ENCODE measurements at places on chromosomes 11 and 22.

- DNase-seq, result no peak
Measured at GRCh38 chr11:71433648-71434450, 14.3 kb downstream of the DHCR7 start.

GRCh38 chr11:68216171-68216938, 3.3 kb upstream of the KMT5B start:
- no peak for DNase-seq

DNA sequence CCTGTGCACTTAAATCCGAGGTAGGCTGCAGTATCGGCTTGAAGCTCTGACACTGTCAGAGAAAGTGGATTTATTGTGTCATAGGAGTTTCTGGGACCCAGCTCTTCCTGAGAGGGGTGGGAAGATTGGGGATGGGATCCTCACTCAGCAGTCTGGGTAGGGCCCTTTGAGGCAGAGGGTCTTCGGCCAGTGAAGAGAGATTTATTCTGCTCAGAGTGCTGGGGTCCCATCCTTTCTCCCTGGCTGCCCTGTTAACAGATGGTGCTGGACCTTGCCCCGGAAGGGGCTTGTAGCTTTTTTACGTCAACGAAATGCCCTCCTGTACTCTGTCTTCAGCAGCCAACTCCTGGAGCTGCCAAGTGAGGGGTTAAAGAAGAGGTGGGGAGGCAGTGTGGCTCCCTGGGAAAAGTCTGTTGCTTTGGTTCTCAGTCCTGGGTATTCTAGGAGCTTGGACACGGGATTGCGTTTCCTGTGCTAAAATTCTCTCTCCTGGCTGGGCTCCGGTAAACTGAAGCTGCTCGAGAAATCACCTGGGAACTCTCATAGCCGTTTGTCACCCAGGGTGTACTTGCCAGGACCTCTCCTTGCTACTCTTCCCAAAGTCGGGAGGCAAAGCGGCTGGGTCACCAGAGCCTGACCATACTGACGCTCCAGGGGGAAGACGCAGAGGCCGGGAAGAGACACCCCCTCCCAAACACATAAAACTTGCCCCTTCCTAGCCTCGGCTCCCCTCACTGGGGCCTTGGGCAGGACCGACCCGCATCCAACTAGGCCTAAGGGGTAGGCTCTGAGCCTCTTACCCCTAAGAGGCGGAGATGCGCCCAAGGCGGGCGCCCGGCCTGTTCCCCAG, 806 bp upstream of the SMDT1 start:
- no peak for DNase-seq

GRCh38 chr11:68441466-68442230, 18.9 kb upstream of the PPP6R3 start:
- DNase-seq, result peak; percentile 6

GRCh38 chr11:121226415-121227263, 65.9 kb upstream of the SC5D start:
- no peak for DNase-seq

GRCh38 chr11:70854901-70855556, 397.3 kb downstream of the SHANK2 start:
- DNase-seq, result no peak

- no peak for DNase-seq
Measured at GRCh38 chr22:47063606-47064005, 301.2 kb downstream of the TBC1D22A start.

DNA sequence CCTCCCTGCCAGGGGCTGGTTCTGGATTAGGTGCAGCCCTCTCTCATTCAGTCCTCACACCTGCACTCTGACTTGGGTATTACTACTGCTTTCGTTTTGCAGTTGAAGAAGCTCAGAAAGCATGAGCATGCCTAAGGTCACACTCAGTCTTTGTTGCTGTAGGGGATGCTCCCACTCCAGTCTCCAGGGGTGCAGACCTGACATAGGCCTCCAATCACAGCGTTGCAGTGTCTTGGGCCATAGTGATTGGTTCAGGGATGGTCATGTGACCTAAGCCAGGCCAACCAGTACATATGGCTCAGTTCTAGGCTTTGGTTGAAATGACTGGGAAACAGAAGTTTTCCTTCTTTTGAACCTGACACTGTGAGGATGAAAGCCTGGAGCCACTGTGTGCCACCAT, 61.7 kb downstream of the FBXO7 start:
- DNase-seq, result no peak

DNA sequence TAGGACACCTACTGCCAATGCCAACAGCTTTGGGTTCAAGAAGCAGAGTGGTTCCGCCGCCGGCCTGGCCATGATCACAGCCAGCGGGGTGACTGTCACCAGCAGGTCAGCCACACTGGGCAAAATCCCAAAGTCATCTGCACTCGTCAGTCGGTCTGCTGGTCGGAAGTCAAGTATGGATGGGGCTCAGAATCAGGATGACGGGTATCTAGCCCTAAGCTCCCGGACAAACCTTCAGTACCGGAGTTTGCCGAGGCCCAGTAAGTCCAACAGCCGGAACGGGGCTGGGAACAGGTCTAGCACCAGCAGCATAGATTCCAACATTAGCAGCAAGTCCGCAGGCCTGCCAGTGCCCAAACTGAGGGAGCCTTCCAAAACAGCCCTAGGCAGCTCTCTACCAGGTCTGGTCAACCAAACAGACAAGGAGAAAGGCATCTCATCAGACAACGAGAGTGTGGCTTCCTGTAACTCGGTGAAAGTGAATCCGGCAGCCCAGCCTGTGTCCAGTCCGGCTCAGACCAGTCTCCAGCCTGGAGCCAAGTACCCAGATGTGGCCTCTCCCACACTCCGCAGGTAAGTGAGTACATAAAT, 115.1 kb downstream of the DBX1 start:
- DNase-seq, result no peak

DNA sequence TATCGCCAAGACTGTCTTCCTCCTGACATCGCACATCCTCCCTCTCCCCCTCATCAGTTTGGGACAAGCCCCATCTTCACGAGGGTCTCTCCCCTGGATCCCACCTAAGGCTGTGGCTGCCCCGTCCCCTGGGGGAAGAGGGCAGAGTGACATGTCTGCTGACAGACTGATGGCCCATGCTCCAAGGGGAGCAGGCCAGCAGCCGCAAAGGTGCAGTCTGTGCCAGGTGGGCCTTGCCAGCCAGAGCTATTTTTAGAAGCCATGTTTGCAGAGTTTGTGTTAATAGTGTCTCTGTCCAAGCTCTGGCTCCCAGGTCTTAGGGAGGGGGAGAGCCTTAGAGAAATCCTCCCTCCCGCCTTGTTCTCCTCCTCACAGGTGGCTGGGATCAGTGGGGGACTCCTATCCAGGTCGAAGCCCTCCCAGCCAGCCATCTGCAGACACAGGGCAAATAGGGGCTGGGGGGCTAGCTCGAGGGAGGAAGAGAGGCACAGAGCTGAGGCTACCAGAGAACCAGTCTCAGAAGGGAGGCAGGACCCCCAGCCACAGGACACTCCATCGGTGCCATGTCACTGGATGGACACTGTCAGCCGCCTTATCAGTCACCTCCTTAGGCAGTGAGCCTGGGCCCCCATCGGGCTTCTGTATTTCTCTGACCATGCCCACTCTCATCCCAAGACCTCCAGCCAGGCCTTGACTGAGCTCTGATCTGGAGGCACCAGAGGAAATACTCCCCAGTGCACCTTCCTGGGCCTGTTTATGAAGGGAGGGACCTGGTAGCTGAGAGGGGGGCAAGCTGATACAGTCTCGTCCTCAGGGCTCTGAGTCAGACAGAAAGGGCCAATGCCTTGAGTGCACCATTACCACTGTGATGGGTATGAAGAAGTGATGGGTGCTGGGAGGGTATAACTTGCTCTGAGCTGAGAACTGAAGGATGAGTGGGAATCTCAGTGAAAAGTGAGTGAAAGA, 49.3 kb downstream of the CHRDL2 start:
- DNase-seq, result no peak

- no peak for DNase-seq
Measured at GRCh38 chr22:26479043-26479791, 4.4 kb downstream of the HPS4 start.

GRCh38 chr11:134915212-134915611, 503.2 kb upstream of the B3GAT1 start:
- no peak for DNase-seq

DNA sequence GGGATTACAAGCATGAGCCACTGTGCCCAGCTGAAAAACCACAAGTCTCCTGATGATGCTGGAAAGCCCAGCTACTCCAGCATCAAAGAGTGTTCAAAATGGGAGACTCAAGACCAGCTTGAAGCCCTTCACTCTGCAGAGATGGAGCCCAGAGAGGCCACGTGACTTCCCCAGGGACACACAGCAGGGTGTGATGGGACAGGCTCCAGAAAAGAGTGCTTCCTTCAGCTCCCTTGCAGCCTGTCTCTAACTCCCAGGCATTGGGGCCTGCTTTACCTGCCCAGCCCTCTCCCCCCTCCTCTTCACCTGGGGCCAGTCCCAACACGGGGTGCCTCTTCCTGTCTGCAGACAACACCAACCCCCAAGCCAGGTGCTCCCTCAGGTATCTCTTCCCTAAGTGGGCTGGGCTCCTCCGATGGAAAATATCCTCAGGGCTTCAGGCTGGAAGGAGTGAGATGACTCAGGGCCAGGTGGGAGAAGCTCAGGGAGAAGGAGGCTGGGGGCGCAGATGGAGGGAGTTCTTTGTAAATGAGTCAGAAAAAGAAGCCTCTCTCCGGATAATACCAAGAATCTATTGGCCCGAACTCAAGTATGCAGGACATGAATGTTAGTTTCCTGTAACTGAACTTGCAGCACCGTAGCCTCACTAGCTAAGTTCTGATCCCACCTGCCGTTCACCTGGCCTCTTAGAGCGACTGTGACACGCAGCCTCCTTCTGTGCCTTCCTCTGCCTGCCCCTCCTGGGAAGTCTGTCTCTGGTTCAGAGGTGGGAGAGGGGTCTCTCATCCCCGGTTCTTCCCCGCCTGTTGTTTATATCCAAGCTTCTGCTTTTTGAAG, 326.6 kb downstream of the MN1 start:
- DNase-seq, result peak; percentile 8

DNA sequence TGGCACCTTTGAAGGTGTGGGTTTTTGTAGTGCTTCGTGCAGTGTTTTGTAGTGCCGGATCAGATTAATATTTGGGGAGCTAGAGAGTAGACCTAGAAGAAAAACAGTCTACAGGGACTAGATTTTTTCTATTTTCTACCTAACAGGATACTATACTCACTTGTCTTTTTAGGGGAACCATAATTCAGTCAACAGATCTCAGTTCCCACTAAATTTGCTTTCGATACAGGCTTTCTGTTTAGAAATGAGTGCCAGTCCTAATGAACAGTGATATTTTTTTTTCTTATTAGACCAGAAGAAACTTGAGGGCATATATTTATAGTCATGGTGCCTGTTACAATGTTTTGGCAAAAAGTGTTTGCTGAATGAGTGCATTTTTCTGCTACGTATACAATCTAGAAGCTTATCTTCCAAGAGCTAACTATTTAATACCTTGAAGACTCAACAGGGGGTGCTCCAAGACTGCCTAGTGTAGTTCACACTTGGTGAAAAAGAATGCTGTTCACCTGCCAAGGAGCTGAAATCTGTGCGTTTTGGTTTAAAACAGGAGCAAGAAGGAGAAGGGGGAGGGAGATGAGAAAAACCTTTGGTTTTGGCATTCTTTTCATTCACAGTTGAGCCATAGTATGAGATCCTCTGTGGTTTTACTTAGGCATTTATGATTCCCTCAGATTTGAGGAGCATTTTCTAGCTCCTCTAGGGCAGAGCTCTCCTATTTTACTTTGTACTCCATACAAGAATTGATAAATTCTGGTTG, 44.9 kb upstream of the VSTM5 start:
- peak; percentile 57 for DNase-seq

DNA sequence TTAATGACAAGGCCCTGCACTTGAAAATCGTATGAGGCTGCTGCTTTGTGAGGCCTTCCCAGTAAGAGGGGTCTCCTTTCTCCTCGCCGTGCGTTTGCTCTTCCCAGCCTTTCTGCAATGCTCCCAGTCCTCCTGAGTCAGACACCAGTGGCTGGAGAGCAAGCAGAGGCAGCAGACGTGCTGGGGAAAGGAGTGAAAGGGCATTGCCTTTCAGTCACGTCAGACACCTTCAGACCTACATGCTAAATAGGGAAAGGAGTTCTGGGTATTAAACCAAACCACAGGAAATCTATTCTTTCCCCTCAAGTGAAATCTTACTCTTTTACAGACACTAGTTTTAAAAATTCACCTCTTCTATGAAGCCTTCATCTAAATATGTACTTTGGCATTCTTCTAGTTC, 274.8 kb downstream of the NTM start:
- no peak for DNase-seq
